Naive thymus-derived CD8-positive, alpha-beta T cell (primary cell): ENCODE measurements at places on chromosomes 7 and 10. TPM values are rescaled to one million over a fixed set of nuclear protein-coding genes. Genes with fewer than 3 reads are reported as not detected.

Gene FOXI2
- total RNA-seq: not detected

Gene PKD2L1
- total RNA-seq: not detected

Gene CARD11
- total RNA-seq: 109 TPM

Gene SH3PXD2A
- total RNA-seq: 22.4 TPM

Gene FAM237B
- not detected for total RNA-seq

Gene CYP2E1
- total RNA-seq: 1.4 TPM

Gene ZKSCAN1
- total RNA-seq: 104 TPM

Gene ADAMTS14
- total RNA-seq: not detected

Gene DLD
- total RNA-seq: 56.0 TPM

Gene GAD2
- not detected for total RNA-seq

Gene TEX47
- not detected for total RNA-seq

Gene CALHM1
- total RNA-seq: not detected

Gene PILRA
- 10.6 TPM for total RNA-seq

Gene DNAJC9
- total RNA-seq: 30.8 TPM

Gene AIMP2
- total RNA-seq: 14.0 TPM

Gene AVPI1
- total RNA-seq: 2.9 TPM

Gene FGL2
- 7.0 TPM for total RNA-seq

Gene PRRT4
- 0.96 TPM for total RNA-seq

Gene POMZP3
- total RNA-seq: 20.5 TPM

Gene UCN3
- not detected for total RNA-seq

Gene TSPAN33
- 12.4 TPM for total RNA-seq

Gene COL17A1
- not detected for total RNA-seq

Gene DYNC1I1
- not detected for total RNA-seq

Gene CYP2C8
- total RNA-seq: 0.78 TPM

Gene SLC26A4
- 0.08 TPM for total RNA-seq

Gene C10orf71
- total RNA-seq: not detected

Gene OPALIN
- not detected for total RNA-seq

Gene HNRNPF
- 168 TPM for total RNA-seq

Gene ZP3
- 2.3 TPM for total RNA-seq
